Posterior vena cava (tissue), 2 donors: ENCODE measurements at places on chromosomes 5 and 9. TPM values are rescaled to one million over a fixed set of nuclear protein-coding genes. Genes with fewer than 3 reads are reported as not detected.

GRCh38 chr9:130990978-130991777 lies 17.8 kb upstream of the LAMC3 start:
- DNase-seq: no peak

GRCh38 chr5:111294551-111294950 lies 70.4 kb downstream of the CAMK4 start:
- no peak for DNase-seq

GRCh38 chr9:128552153-128552743 lies at the start of gene SPTAN1:
TSS of gene SPTAN1 (plus strand) at chr9:128552587. CDS start at chr9:128566741, 14,154 bp downstream.
- peak; percentile 97 for DNase-seq

DNA sequence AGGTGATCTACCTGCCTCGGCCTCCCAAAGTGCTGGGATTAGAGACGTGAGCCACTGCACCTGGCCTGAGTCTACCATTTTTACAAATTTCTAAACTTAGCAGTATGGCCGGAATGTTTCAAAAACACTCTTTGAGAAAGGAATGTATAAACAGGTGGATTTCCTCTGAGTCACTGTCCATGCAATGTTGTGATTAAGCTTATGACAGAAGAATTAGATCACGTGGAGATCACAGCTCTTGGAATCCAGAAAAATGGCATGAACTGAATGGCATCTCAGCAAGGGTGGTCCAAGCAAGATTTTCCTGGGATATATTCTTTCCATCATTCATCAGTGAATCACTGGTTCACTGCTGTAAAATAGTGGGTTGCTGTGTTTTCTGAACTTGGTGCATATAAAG lies 865.0 kb downstream of the PTPRD start:
- no peak for DNase-seq

DNA sequence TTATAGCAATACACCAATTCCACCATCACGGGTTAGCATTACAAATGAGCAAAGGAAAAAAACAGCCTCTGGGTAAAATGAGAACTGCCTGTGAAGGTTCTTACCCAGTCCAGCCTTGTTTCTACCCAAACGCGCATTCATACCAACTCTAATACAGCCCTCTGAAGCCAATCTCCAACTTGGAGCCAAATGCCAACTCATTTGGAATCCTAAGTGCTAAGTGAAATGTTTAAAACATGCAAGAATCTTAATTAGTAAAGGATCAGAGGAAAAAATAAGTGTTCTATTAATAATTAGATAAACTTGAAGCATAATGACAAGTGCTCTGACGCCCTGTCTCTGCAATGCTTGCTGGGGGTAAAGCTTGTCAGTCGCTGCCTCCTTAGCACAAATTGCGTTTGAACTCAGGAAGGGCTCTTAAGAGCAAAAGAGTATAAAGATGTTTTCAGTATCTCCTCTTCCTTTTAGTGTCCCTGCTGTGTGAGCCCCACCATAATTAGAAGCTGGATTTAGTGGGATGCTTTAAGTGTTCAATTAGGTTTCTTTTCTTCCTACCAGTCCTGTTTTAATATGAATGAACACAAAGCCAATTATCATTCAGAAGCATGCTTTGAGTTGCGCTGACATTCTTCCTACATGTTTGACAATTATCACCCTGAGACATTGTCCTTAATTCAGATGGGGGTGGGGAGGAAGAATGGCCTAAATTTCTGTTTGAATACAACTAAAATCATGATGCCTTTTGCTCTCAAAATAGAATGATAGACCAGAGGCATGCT lies 537.6 kb downstream of the DTWD2 start:
- no peak for DNase-seq

DNA sequence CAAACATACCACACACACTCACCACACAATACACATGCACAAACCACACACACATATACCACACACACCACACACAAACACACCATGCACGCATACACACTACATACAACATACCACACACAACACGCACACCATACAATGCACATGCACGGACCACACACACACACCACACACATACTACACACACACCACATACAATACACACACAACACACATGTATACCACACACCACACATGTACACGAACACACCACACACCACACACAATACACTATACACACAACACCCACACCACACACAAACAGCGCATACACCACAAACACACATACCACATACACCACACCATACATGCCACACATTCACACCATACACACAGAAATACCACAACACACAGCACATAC lies 480.3 kb downstream of the DIRAS2 start:
- DNase-seq: no peak

- DNase-seq: no peak
Measured at GRCh38 chr5:115461506-115462290, 82.9 kb downstream of the FEM1C start.

- DNase-seq: no peak
Measured at GRCh38 chr9:109918339-109919163, 138.6 kb downstream of the PALM2AKAP2 start.

GRCh38 chr5:133906303-133906702 lies 62.1 kb downstream of the C5orf15 start:
- DNase-seq: no peak

DNA sequence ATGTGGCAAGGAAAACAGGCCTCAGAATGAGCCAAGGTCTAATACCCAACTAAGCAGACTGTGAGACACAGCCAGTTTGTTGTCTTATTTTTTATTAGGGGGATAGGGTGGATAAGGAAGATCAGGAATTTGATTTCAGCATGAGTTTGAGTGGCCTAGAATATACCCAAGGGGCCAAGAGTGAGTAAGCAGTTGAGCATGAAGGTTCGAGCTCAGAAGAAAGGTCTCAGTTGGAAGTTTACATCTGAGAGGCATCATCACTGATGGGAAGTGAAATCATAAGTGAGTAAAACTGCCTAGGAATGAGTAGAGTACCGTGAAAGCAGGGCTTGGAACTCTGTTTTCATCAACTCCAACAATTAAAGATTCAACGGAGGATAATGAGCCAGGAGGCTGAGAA lies 12.6 kb downstream of the PSMD5 start:
- DNase-seq: no peak

DNA sequence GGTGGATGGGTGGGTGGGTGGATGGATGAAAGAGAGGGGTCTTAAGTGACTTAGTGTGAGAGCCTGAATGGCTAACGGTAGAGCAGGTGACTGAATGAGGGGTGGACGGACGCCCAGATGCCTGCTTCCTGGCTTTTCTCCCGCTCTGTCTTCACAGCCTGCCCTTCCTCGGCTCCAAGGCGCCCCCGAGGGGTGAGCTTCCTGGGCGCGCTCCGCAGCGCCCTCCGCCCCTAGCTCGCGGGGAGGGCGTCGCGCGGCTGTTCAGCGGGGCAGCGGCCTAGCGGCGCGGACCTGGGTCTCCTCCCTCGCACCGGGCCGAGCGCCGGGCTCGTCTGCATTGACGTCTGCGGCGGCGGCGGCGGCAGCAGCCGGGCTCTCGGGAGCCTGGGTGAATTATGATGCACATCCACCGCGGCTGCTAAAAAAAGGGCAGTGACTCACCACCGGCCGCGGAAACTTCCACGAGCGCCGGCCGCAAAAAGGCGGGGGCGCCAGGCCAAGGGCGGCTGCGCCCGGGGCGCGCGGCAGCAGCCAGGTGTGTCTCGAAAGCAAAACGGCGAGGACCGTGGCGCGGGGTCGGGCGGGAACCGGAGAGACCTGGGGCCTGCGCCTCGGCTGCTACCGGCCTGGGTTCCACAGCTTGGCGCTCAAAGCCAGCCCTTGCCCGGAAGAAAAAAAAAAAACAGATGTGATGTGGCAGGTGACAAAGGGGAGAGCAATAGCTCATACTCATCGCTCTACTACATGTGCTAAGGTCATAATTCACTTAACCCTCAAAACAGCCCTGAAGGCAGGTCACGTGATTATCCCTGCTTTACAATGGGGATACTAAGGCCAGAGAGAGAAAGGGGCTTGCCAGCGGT lies 143.0 kb upstream of the ADRA1B start:
- peak; percentile 96 for DNase-seq

DNA sequence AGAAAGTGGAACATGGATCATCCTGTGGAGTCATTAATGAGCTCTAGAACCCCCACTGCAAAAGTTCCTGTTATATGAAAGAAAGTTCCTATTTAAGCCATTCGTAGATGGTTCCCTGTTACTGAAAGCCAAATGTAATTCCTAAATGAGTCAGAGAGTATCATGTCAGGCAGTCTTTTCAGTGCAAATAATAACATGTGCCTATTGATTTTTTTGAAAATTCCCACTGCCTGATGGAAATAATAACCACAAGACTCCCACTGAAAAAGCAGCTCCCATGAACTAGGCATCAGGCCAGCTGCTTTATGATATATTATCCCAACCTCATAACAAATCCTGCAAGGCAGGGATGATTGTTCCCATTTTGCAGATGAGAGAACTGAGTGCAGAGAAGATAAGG lies 217.2 kb downstream of the DAB2IP start:
- DNase-seq: no peak

- no peak for DNase-seq
Measured at GRCh38 chr5:14025569-14026286, 81.2 kb upstream of the DNAH5 start.

GRCh38 chr5:36657563-36657995 lies 51.2 kb downstream of the SLC1A3 start:
- DNase-seq: no peak

- DNase-seq: no peak
Measured at GRCh38 chr9:27977931-27978330, 404.6 kb upstream of the C9orf72 start.

GRCh38 chr5:154484393-154485095 lies 6.5 kb upstream of the HAND1 start:
- DNase-seq: no peak

GRCh38 chr9:89077519-89077918 lies 86.3 kb downstream of the S1PR3 start:
- peak; percentile 15 for DNase-seq

GRCh38 chr9:69811351-69811868 lies 9.2 kb upstream of the CFAP95 start:
- DNase-seq: no peak

DNA sequence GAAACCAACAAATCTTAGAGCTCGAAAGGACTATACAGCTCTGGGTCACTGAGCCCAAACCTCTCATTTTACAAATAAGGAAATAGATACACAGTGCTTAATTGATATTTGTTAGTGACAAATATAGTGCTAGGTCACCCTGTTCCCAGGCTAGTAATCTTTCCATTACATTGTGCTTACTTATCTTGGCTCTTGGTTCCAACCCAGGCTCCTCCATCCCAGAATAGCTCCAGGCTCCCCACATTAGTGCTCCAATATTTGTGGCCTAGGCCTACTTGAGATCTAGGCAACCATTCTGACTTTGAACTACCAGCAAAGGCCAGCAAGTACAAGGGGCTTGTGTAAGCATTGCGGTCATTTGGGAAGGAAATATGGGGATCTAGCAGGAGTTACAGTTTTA lies 21.7 kb upstream of the SUB1 start:
- DNase-seq: no peak

The FRRS1L gene
- total RNA-seq: 2.6 TPM

The ADAMTS19 gene
- total RNA-seq: not detected

The LCN12 gene
- total RNA-seq: 0.88 TPM

The NEURL1B gene
- total RNA-seq: 32.9 TPM

The SPATA9 gene
- 0.29 TPM for total RNA-seq

The SLC6A7 gene
- 0.19 TPM for total RNA-seq

The INSL6 gene
- not detected for total RNA-seq

The PCDHB3 gene
- total RNA-seq: 1.3 TPM

The C8G gene
- 1.4 TPM for total RNA-seq

The MPDZ gene
- 70.5 TPM for total RNA-seq
